ENCODE measurements at places on chromosomes 12 and 14. TPM values are rescaled to one million over a fixed set of nuclear protein-coding genes. Genes with fewer than 3 reads are reported as not detected.

Gene SERPINA10
- total RNA-seq = not detected

Gene PLEKHD1
- total RNA-seq = 0.15 TPM

Gene TAS2R19
- 6.2 TPM for total RNA-seq

DNA sequence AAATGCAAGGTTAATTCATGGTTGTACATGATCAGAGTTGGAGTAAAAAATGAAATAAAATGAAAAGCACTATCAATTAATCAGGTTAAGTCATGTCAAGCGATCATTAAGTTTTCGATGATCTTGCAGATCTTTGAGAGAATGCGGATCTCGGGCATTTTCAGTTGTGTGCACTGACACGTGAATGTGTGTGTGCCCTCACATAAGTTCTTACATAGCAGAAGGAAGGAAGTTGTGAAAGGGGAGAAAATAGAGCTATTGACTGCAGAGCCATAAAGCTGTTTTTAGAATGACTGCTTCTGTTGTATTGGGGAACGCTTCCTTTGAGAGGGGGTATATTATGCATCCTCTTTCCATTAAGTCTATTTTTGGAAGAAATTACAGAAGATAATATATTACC, 101.3 kb downstream of the HMGA2 start:
- DNase-seq = no peak

DNA sequence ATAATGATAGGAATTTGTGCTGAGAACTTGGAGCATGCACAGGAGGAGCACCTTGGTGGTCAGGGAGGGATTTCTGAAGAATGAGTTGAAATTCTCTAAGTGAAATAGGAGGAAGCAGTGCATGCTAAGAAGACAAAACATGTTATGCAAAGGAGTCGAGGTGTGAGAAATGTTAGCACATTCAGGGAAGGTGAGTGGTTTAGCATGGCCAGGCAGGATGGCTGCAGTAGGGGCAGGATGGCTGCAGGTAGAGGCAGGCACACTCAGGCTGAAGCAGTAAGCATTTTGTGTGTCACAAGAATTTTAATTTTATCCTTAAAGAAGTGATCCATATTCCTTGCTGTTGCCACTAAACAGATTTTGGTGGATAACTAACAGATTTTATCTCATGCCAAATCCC, 46.3 kb downstream of the CATSPERB start:
- no peak for DNase-seq

DNA sequence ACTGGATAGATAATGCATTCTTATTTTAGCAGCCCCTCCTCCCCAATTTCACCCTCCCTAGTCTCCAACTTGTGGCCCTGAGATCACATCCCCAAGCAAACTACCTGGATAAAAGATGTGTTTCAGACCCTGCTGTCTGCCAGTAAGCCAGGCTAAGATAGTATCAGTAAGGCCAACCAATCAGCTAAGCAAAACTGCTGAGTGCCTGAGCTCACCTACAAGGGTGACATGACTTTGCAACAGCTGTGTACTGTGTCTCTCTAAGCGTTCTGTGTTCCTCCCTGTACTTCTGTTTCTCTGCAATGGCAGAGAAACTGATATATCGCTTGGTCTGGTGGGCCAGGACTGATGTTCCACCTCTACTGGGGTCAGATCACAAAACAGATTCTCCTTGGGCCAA, 224.9 kb downstream of the BTG1 start:
- DNase-seq = no peak

- DNase-seq = no peak
These were observed 72.5 kb downstream of the ITPK1 start for GRCh38 chr14:93042968-93043940.

DNA sequence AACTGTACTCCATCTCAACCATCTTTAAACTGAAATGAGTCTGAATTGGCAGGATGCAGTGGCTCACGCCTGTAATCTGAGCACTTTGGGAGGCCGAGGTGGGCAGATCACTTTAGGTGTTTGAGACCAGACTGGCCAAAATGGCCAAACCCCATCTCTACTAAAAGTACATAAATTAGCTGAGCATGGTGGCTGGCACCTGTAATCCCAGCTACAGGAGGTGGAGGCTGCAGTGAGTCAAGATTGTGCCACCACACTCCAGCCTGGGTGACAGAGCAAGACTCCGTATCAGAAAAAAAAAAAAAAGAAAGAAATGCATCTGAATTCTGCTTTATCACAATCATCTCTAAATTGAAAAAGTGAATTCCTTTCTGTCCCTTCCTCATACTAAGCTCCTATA, 110.3 kb downstream of the NELL2 start:
- DNase-seq = no peak

GRCh38 chr12:33703221-33703620, 263.6 kb upstream of the SYT10 start:
- no peak for DNase-seq

DNA sequence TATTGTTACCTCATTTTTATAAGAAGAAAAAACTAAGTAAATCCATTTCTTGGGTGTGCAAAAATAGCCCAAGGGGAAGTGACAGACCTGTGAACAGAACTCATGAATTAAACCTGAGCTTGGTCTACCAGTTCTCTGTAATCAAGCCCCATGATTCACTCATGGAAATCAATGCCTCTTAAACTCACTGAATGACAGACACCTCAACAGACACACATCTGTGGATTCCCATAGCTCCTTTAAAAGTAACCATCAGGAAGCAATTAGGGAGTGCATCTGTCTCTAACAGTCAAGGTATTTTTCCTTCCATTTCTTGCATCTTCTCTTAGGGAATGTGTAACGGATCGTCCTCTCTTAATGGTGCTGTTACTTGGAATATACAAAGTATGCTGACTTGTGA, 215.0 kb upstream of the EEA1 start:
- no peak for DNase-seq

- no peak for DNase-seq
These were observed 4.9 kb downstream of the AACS start for GRCh38 chr12:125070112-125070511.

GRCh38 chr12:118541934-118542333, 165.6 kb downstream of the SUDS3 start:
- DNase-seq = no peak

DNA sequence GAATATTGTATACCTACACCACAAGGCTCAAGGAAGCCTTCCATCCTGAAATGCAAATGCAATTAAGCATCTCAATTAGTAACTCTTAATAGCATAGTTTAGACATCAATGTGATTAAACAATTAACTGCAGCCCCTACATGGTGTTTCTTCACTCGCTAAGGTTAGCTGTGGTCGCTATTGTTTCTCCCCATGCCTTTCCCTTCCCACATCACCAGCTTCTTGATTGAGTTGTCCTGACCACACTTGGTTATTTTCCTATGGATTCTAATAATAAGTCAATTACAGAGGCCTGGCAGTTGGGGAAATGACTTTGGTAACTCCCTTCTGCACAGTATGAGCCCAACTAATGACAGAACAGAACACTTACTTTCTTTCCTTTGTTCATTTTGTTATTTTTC, 265.0 kb downstream of the ADAMTS20 start:
- no peak for DNase-seq

DNA sequence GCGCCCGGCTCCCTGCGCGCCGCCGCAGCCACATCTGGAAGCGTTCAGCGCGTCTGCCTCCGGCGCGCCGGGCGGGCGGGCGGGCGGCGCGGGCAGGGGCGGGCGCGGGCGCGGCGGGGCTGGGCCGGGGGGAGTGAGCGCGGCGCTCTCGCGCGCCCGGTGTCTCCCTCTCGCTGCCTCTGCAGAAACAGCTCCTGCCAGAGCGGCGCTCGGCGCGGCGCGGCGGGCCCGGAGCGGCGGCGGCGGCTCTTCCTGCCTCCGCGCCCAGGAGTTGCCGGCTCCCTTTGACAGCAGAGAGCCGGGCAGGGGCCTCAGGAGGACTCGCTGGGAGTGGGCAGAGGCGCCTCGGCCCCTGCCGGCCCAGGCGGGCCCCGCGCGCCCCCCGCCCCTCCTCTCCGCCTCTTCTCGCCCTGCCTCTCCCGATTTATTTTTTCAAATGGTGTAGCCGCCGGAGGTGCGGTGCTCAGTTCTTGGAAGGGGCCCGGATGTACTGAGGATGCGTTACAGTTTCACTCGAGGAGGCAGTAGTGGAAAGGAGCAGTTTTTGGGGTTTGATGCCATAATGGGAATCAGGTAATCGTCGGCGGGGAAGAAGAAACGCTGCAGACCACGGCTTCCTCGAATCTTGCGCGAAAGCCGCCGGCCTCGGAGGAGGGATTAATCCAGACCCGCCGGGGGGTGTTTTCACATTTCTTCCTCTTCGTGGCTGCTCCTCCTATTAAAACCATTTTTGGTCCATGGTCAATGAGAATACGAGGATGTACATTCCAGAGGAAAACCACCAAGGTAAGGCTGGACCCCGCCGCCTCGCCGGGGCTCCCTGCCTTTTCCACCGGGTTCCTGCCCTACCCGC, at the start of gene CACNA1C:
Gene CACNA1C (plus strand): TSS at position 162 of the 853 bp plus-strand sequence. CDS start 576 bp downstream, at position 738.
- DNase-seq = peak; percentile 72
